ENCODE measurements at places on chromosomes 7 and 10.

- DNase-seq: no peak
Observed at GRCh38 chr10:79260811-79261740, 86.2 kb upstream of the PPIF start.

GRCh38 chr7:67045496-67045995 lies 48.9 kb downstream of the TYW1 start:
- no peak for DNase-seq

GRCh38 chr7:37826825-37827224 lies 21.6 kb upstream of the NME8 start:
- DNase-seq: no peak

DNA sequence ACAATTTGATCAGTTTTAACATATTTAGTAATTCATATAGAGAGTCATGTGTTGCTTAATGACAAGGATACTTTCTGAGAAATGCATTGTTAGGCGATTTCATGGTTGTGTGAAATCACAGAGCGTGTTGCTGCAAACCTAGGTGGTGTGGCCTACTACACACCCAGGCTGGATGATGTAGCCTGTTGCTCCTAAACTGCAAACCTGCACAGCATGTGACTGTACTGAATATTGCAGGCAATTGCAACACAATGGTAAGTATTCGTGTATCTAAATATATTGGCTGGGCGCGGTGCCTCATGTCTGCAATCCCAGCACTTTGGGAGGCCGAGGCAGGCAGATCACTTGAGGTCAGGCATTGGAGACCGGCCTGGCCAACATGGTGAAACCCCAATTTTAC lies 73.7 kb upstream of the BAIAP2L1 start:
- DNase-seq: no peak

- no peak for DNase-seq
Observed at GRCh38 chr10:44035474-44036197, 349.3 kb downstream of the CXCL12 start.

All from 8988T (cell line).